ENCODE measurements at places on chromosomes 2 and 18.

DNA sequence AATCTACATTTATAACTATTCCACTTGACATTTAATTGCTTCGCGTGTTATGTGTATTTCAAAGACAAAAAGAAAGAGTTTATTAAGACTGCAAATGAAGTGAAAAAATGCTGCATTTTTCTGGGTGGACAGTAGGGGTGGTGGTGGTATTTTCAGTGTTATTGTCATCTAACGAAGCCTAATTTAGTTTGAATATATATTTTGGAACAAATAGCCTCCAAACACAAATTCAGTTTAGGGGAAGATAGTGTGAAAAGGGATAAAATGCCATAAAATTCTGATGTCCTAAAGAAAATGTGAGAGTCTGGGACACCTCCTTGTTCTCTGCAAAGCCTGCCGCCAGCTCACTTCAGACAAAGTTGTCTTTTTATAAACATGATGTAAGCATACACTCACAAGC is 425.1 kb downstream of the NRXN1 start:
- H3K27me3 ChIP-seq = no peaks in the 10 kb centered on the region
- no peaks in the 10 kb centered on the region for H3K4me1 ChIP-seq
- H3K4me3 ChIP-seq = no peak overlapping the region
- DNase-seq = no peak

DNA sequence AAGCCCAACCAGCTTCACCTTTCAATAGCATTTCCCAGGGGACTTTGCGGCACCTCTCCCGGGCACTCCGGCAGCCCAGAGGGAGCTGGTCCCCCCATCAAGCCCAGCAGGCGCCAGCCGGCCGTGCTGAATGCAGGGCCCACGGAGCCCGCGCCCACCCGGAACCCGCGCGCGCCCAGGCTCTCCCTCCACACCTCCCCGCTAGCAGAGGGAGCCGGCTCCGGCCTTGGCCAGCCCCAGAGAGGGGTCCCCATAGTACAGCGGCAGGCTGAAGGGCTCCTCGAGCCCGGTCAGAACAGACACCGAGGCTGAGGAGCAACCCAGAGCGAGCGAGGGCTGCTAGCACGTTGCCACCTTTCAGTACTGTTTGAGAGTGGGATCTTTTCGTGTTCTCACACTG is 300.8 kb downstream of the DSEL start:
- H3K4me1 ChIP-seq = no peaks in the 10 kb centered on the region
- H3K4me3 ChIP-seq = no peak overlapping the region
- DNase-seq = no peak
- no peak overlapping the region for H3K27ac ChIP-seq
- H3K36me3 ChIP-seq = no peaks in the 10 kb centered on the region

DNA sequence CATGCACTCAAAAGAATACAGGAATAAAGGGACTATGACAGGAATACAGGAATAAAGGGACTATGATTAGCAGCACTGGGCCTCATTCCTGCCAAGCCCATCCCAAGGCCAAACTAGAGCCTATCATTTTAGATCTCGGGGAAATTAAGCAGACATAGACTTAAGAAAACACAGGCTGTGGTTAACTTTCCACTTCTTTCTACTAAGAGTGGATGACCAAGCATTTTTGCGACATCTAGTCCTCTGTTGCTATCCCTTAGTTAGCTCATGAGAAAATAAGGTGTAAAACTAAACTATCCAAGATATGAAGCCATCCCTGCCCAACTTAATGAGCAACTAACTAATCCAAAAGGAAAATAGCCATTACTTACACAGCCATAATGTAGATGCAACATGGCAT is 5.9 kb downstream of the LYPD1 start:
- H3K36me3 ChIP-seq = no peaks in the 10 kb centered on the region
- H3K27me3 ChIP-seq = no peaks in the 10 kb centered on the region
- H3K4me3 ChIP-seq = no peak overlapping the region
- no peaks in the 10 kb centered on the region for H3K4me1 ChIP-seq

GRCh38 chr18:68288408-68288807 is 426.5 kb downstream of the TMX3 start:
- no peak overlapping the region for H3K4me3 ChIP-seq
- no peak overlapping the region for H3K27ac ChIP-seq
- H3K36me3 ChIP-seq = no peaks in the 10 kb centered on the region
- no peak for DNase-seq

GRCh38 chr2:128625963-128626759 is 307.5 kb upstream of the HS6ST1 start:
- no peak for DNase-seq
- no peak overlapping the region for H3K4me3 ChIP-seq
- no peaks in the 10 kb centered on the region for H3K36me3 ChIP-seq
- no peaks in the 10 kb centered on the region for H3K27me3 ChIP-seq
- H3K27ac ChIP-seq = no peak overlapping the region

GRCh38 chr2:96523659-96524481 is 12.7 kb upstream of the ARID5A start:
- no peak overlapping the region for H3K4me3 ChIP-seq
- no peak overlapping the region for H3K27ac ChIP-seq
- no peaks in the 10 kb centered on the region for H3K36me3 ChIP-seq
- H3K4me1 ChIP-seq = peaks cover 17% of the 10 kb centered on the region

DNA sequence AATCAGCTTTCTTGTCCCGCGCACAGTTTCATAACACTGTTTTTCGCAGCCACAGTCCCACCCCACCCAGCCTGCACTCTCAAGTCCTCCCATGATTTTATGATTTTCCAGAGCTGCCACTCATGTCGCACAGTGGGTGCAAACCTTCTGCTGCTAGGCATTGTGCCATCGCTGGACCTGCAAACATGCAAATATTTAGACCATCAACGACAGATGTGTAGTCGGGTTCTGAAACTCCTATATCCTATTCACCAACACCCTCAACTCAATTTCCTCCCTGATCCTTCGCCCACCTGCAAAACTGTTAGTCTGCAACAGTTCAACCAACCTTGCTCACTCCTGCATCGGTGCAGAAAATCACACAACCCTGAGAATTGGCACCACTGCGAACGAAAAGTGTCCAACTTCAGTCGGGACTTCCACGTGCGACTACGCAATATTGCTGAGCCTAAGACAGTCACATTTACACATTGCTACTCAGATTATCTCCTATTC is 871 bp upstream of the ALS2 start:
- no peaks in the 10 kb centered on the region for H3K27me3 ChIP-seq
- no peak for DNase-seq
- no peaks in the 10 kb centered on the region for H3K36me3 ChIP-seq
- peak overlapping the region; percentile 67 for H3K4me3 ChIP-seq

GRCh38 chr18:13558124-13558523 is 168.2 kb downstream of the FAM210A start:
- no peaks in the 10 kb centered on the region for H3K36me3 ChIP-seq
- no peak overlapping the region for H3K27ac ChIP-seq
- no peaks in the 10 kb centered on the region for H3K27me3 ChIP-seq
- H3K4me3 ChIP-seq = no peak overlapping the region
- H3K4me1 ChIP-seq = peaks cover 2% of the 10 kb centered on the region

- no peaks in the 10 kb centered on the region for H3K36me3 ChIP-seq
- peak; percentile 34 for DNase-seq
- peak overlapping the region; percentile 33 for H3K27ac ChIP-seq
- no peak overlapping the region for H3K4me3 ChIP-seq
Measured at GRCh38 chr2:109162999-109163398, 34.0 kb downstream of the SH3RF3 start.

DNA sequence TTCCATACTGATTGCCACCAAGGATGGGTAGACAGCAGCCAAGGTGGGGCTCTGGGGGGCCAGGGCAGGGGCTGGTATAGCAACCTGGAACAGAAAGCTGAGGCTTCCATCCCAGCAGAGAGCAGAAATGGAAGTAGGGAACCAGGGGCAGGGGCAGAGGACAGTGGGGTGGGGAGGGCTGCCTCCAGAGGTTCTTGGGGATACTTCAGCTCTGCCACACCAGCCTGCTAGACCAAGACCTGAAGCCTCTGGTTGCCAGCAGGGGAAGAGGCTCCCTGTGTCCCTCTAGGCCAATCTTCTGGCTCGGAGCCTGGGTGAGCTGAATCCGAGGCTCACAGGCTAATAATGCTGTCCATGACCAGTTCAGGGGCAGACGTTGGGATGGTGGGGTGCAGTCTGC is 329.0 kb downstream of the DYSF start:
- no peaks in the 10 kb centered on the region for H3K36me3 ChIP-seq
- H3K4me1 ChIP-seq = peaks cover 10% of the 10 kb centered on the region
- no peak overlapping the region for H3K4me3 ChIP-seq
- H3K27ac ChIP-seq = no peak overlapping the region

GRCh38 chr2:239275044-239275685 is 125.7 kb downstream of the HDAC4 start:
- no peaks in the 10 kb centered on the region for H3K27me3 ChIP-seq
- DNase-seq = peak; percentile 96
- no peaks in the 10 kb centered on the region for H3K36me3 ChIP-seq
- peak overlapping the region; percentile 18 for H3K4me3 ChIP-seq
- peaks cover 32% of the 10 kb centered on the region for H3K4me1 ChIP-seq

DNA sequence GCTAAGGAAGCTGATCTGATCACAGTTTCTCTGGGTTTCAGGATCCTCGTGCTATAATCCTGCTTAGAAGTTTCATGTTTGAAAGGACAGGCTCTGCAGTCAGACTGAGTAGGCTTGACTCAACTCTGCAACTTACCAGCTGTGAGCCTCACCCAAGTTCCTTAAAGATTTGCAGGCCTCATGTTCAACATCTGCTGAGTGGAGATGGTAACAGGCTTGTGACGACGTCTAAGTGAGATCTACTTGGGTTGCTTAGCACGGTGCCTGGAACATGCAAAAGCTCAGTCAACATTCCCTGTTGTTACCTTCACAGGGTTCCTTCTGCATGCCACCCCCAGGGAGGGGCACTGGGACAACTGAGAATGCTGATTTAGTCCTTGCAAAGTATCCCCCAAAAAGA is 164.2 kb downstream of the C1D start:
- no peak overlapping the region for H3K27ac ChIP-seq
- H3K4me3 ChIP-seq = no peak overlapping the region
- H3K27me3 ChIP-seq = no peaks in the 10 kb centered on the region
- H3K36me3 ChIP-seq = no peaks in the 10 kb centered on the region
- DNase-seq = no peak

DNA sequence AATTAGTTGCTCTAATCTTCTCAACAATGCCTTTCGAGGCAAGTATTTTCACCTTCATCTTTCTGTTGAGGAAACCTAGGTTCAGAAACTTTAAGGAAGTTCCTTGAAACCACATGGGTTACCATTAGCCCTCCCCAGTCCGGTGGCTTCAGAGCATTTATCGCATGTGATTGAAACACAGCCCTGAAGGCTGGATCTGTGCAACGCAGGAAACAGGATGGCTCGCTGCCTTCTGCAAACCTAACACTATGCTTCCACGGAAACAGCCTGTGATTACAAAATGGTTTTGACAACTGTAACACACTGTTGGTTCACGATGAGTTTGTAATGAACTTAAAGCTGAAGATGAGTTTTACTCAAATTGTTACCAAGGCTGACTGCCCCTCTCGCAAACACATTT is 68.5 kb downstream of the EPB41L3 start:
- H3K27ac ChIP-seq = no peak overlapping the region
- DNase-seq = no peak
- H3K4me1 ChIP-seq = no peaks in the 10 kb centered on the region
- H3K4me3 ChIP-seq = no peak overlapping the region

DNA sequence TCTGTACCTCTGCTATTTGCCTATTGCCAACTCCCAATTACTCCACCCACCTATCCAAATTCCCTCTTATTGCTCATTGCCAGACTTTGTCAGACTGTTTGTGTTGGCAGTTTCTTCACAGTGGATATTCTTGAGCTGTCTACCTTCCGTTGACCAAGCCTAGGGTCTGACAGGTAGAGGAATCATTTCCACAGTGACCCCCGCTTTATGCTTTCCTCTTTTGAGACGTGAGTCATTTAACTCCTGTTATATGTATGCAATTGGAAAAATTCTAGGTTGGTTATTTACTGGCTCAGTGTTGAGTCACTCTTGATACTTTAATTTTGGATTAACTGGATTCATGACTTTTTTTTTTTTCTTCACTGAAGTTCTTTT is 187.7 kb downstream of the IRS1 start:
- H3K4me1 ChIP-seq = no peaks in the 10 kb centered on the region
- peak overlapping the region; percentile 57 for H3K27ac ChIP-seq

- no peak overlapping the region for H3K4me3 ChIP-seq
- H3K27ac ChIP-seq = no peak overlapping the region
- no peaks in the 10 kb centered on the region for H3K27me3 ChIP-seq
Measured at GRCh38 chr2:236879416-236879963, 206.2 kb upstream of the COPS8 start.

DNA sequence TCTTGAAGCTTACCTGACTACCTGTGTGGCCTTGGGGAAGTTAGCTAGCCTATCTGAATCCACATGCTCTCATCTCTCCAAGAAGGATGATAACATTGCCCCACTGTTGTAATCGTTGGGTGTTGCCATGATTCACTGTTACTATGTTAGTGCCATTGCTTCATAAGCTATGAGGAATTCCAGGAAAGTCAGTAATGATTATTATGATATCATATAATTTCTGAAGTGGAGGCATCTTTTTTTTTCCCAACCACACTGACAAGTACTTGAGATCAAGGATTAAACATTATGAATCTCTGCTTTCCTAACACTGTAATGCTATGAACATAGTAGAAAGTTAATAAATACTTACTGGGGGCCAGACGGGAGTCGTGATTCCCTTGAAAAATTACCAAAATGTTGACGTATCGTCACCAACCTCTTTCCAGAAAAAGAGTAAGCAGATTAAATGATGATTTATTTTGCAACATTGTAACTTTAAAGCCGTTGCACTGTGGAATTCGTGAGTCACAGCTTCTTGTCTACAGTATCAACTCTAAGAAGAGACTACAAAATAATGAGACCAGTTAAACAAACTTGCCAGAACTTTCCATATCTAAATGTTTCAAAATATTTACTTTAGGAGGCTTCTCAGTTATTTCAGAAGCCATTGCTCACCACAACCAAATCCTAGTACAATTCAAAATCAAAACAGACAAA is 459.9 kb downstream of the PIK3C3 start:
- no peak overlapping the region for H3K4me3 ChIP-seq
- no peaks in the 10 kb centered on the region for H3K4me1 ChIP-seq
- no peak overlapping the region for H3K27ac ChIP-seq
- H3K36me3 ChIP-seq = no peaks in the 10 kb centered on the region

- H3K4me1 ChIP-seq = no peaks in the 10 kb centered on the region
- no peaks in the 10 kb centered on the region for H3K36me3 ChIP-seq
- H3K27me3 ChIP-seq = no peaks in the 10 kb centered on the region
- H3K4me3 ChIP-seq = no peak overlapping the region
- H3K27ac ChIP-seq = no peak overlapping the region
Measured at GRCh38 chr2:46635442-46635841, 156.1 kb downstream of the TMEM247 start.

- H3K36me3 ChIP-seq = no peaks in the 10 kb centered on the region
- H3K27me3 ChIP-seq = peaks cover 13% of the 10 kb centered on the region
- H3K4me1 ChIP-seq = no peaks in the 10 kb centered on the region
- no peak overlapping the region for H3K27ac ChIP-seq
- no peak for DNase-seq
Measured at GRCh38 chr2:232419245-232420072, 12.8 kb downstream of the ALPG start.
